ENCODE measurements at places on chromosomes 7 and 10. TPM values are rescaled to one million over a fixed set of nuclear protein-coding genes. Genes with fewer than 3 reads are reported as not detected.

EBLN1 gene
- not detected for total RNA-seq

DNA sequence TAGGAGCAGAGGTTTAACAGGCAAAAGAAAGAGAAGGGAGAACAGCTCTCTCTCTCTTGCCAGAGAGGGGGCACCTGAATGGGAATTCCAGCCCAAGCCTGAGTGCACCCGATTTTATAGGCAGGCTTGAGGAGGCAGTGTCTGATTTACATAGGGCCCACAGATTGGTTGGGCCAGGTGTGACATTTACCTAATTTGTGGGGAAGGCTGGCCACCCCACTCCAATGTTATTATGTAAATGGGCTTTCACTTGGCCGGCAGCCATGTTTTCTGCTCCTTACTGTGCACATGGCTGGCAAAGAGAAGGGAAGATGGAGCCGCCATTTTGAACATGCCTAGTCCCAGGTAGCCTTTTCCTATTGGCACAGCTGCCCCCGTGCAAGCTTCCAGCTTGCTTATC is 735.5 kb upstream of the AUTS2 start:
- DNase-seq: no peak

DNA sequence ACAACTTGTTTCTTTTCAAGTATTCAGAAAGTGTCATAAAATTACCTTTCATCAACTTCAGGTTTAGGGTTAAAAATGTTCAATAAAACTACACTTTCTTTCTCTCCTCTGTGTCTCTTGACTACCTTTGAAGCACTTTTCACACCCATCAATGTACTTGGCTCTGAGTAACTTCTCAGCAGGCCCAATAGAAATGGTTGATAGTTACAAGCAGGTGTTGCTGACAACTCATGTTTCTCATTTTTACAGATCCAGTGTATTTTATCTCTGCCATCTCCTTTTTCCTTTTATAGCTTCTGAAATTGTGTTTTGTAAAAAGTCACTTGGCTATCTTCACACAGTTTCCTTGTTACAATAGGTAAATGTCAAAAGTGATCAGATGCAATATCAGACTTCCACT is 348.0 kb downstream of the PHTF2 start:
- DNase-seq: no peak

DNA sequence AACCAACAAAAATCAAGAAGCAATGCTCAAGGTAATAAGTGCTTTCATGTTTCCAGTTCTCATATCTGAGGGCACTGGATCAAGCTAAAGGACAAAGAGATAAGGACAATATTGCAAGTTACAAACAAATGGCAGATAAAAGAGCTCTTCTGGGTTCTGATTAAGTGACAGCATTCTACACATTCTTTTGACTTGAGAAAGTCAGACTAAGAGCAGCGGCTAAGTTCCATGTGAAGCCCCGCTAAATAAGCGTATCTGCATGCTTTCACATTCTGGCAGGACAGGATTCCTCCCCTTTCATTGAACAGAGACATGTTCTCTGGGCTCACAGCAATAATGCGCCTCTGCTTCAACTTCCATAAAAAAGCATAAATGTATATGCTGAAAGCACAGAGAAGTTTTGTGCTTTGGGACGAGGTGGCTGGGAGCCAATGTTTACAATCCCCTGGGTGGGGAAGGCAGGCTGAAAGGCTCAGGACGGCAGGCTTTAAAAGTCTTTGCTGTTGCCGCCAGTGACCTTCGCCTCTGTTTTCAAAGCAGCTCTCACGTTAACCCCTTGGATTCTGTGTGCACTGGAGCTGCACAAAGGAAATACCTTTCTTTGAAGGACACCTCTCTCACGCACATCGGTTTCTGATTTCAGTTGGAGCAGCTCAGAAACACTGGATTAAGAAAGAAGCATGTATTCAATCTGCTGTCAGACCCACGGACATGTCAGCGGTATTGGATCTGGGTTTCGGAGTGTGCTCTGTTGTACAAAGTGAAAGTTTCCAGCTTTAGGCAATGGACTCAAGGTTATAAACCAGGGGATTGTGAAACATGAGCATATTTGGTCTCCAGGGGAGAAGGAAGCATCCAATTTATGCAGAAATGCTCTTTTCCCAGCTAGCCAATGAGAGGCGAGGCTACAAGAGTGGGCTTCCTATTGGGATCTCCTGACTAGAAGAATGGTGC is 105.4 kb upstream of the FAM133B start:
- peak; percentile 96 for DNase-seq

SLC16A12 gene
- total RNA-seq: not detected

VTI1A gene
- total RNA-seq: 55.8 TPM
